ENCODE measurements at places on chromosomes 4 and X.
A peak's percentile ranks its signal among the peaks of the same experiment; 100 is the strongest.

- DNase-seq: no peak
Observed at GRCh38 chr4:7917669-7918068, 22.0 kb downstream of the AFAP1 start.

- no peak for DNase-seq
Observed at GRCh38 chr4:102334624-102335023, 10.7 kb downstream of the SLC39A8 start.

- no peak for DNase-seq
Observed at GRCh38 chr4:81214144-81214880, 710 bp downstream of the PRKG2 start.

DNA sequence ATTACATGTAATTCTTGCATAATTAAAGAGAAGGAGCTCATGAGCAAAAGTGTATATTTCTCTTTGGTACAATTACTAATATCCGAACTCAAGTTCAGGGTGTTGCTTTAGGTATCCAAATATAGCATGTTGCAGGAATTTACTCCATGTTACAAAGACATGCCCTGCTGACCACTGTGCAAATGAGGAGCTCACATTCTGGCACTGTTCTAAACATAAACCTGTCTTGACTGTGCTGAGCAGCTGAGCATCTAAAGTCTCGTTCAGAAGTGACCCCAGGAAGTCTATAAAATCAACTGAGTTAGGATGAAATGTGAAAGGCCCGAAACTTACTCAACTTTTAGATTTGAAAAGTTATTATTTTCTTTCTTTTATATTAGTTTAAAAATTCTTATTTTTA lies 124.3 kb downstream of the STIM2 start:
- no peak for DNase-seq

GRCh38 chrX:70970482-70970995 lies 39.6 kb upstream of the SLC7A3 start:
- peak; percentile 1 for DNase-seq

- no peak for DNase-seq
Observed at GRCh38 chrX:53594354-53594753, 92.2 kb downstream of the HUWE1 start.

GRCh38 chr4:153603258-153603657 lies 80.8 kb upstream of the TLR2 start:
- no peak for DNase-seq

DNA sequence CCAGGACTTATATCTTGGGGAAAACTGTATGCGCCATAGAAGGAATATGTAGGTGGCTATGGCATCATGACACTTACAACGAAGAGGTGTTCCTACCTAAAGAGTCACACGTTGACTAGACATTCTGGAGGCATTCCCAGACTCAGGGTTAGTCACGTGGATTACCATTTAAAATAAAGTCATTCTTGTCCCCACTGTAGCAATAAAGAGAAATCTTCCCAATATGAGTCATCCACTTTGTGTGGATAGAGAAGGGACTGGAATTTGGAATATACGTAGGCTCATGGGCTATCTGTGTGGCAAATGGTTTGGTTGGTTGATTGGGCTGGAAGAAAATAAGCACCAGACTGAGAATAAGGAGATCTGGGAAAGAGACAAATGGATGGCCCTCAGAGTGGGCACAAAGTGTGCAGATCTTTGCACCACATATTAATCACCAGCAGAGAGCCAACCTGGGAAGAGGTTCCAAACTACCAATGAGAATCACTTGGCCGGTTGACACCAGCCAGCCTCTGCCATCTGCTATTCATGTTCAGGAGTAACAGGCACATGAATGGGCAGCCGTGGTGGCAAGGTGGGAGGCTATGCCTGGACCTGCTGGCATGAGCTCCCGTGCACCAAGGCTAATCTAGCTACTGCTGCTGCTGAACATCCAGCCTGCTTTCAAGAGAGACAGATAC lies 41.0 kb downstream of the MTNR1A start:
- DNase-seq: no peak

GRCh38 chr4:168434993-168435392 lies 45.3 kb downstream of the DDX60L start:
- DNase-seq: no peak

- DNase-seq: no peak
Observed at GRCh38 chrX:24268786-24269185, 45.1 kb downstream of the SUPT20HL2 start.

DNA sequence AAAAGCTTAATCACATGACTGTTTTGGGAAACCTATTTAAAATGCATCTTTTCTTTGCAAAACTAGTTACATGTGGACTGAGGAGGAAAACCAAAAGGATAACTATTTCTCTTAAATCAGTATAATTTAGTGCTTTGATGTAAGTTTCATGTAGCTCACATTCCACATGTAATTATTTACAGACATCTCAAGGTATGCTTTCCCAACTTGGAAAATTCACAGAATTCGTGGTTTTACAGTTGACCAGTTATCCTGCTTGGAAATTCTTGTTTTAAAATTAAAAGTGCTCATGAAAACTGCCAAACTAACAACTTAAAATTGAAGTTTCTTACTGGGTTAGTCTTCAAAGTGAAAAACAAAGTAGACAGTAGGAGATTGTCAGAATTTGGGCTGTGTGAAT lies 52.4 kb downstream of the EDNRA start:
- DNase-seq: no peak

- DNase-seq: no peak
Observed at GRCh38 chr4:175190654-175191053, 272.5 kb downstream of the ADAM29 start.

DNA sequence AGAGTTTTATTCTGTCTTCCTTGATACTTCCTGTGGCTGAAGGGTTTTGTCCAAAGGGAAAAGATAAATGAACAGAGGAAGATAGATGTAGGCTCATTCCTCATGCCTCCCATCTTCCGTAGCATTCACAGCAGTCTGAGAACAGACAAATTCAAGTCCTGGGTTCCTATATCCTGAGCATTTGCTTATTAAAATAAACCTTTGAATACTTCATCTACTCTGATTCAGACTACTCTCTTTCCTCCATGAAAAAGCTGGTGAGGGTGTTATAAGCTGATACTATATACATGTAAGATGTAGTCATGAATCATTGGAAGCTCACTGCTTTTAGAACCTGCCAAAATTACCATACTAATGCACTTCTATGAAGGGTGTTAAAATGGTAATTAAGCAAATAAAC lies 61.2 kb downstream of the GAB1 start:
- DNase-seq: no peak

- DNase-seq: peak; percentile 65
Observed at GRCh38 chr4:127400731-127401346, 231.9 kb upstream of the INTU start.

DNA sequence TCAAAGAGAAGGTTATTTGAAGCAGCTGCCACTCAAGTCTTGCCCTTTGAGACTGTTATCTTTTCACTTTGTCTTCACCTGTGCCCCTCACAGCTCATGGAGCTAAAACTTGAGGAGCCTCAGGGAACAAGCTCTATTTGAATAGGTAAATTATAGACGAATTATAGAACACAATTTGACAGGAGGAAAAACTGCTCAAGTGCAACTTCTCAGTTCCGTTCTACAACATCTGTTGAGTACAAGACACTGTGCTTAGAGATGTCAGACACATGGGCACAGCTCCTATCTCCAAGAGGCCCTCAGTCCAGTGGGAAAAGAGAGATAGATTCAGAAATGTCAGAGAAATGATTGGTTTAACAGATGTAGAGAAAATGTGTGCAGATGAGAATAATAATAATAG lies 5.1 kb downstream of the PPP1R2C start:
- DNase-seq: no peak

- no peak for DNase-seq
Observed at GRCh38 chr4:5757536-5757935, 46.5 kb downstream of the EVC start.

- no peak for DNase-seq
Observed at GRCh38 chrX:39866229-39866628, 231.5 kb downstream of the BCOR start.

DNA sequence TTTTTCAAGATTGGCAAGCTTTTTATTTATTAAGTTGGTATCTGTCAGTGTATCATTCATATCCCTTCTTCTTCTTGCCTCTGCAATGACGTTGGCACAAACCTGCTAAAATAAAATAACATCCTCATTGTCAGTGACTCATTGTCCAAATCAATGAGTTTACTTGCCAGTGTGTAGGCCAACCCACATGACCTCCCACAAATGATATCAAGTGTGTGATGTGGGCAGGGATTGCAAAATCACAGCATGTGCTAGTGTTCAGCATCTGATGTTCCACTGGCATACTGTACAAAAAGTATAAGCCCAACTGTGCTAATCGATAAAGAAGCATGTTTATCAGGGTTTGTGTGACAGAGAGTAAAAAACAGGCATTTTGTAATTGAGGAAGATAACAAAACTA lies 25.5 kb downstream of the GPAT3 start:
- no peak for DNase-seq

DNA sequence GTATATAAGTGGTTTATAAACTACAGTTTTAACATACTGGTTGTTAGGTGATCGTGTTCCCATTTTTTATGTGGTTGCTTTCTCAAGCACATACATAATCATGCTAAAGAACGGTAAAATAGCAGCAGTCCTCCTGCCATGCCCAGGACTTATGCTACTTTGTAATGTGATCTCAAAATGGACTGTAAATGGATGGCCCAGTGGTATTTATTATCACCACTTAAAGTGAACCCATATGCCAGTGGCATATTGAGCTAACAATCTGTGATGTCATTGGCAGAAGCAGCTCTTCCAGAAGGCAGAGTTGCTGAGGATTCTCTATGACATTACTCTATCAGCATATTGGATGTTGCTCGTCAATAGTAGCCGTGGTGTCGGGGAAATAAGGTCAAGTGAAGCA lies 28.6 kb downstream of the ANK2 start:
- DNase-seq: no peak

GRCh38 chr4:97016186-97016907 lies 1126.9 kb downstream of the STPG2 start:
- no peak for DNase-seq

DNA sequence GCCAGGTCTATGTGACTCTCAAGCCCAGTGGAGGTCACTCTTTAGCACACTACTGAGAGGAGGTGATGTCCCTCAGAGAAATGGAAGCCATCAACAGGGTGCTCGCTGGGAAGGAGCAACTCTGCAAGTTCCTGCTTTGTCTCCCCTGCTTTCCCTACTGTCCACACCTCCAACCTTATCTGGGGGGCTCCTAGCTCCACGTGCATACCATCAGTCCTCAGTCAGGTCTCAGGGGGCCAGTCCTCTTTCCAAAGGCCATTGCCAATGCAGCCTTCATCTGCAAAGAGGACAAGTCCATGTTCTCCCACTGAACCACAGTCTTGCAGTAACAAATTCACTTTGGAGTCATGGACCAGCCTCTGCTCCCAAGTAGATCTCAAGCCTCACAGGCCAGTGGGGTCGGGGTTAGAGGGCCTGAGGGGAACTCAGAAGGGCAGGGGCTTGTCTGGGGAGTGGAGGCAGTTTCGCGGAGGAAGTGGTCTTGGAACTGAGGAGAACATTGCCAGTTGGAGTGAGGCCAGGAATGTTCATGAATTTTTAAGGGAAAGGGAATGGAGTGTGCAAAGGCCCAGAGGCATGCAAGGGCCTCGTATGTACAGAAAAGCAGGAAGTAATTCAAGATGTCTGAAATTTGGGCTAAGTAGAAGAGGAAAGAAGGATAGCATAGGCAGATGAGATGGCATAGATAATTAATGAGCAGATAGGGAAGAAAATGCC lies 8.9 kb downstream of the RTL5 start:
- DNase-seq: no peak

GRCh38 chr4:146211440-146211839 lies 2.9 kb upstream of the REELD1 start:
- DNase-seq: no peak
